ENCODE measurements at places on chromosomes 2 and 18.

DNA sequence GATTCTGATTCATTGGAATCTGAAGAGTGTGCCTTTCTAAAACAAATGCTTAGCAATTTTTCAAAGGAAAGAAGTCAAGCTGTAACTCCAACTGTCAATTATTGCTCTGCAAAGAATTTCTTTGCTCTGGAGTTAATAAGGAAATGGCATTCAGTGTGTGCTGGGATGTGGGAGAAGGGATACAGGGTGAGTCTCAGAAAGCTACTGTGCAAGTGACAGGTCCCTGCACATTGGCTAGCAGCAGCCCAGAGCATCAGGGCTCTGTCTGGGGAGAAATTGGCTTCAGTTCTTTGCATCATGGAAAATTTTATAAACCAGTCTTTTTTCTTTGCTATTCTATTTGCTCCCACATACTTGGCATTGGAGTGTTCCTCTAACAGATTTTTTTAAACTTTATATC, 1.1 kb upstream of the SYT4 start:
- DNase-seq: no peak

DNA sequence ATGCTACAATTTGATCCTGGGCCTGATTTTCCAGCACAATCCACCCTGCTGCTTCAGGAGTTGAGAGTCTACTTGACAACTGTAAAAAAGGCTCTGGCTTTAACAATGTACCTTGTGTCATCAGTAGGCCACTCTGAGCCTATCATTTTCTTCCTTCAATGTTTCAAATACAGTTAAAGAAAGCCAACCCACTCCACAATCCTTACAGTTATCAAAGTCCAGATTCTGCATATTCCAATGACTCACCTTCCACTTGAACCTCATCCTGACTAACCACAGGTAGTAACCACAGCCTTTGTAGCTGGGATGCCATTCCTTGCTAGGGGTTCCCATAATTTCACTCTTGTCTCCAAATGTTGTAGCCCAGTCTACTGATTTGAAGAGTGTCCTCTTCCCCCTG, 35.5 kb upstream of the AQP4 start:
- DNase-seq: no peak

DNA sequence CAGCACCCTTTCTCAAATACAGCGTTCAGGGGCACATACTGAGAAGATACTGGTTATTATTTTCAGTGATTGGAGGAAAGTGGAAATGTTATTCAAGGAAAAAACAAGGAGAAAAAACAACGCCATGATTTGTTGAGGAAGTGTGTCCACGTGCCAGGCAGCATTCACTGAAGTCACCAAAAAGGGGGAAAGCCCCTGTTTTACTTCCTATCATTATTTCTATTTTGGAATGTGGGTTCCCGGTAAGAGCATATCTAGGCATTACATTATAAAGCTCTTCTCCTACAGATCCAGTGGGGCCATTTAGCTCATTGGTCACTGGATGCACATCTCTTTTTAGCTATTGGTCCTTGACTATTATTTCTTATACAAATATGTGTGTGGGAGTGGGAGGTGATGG, 518.7 kb downstream of the TXNL1 start:
- no peak for DNase-seq

DNA sequence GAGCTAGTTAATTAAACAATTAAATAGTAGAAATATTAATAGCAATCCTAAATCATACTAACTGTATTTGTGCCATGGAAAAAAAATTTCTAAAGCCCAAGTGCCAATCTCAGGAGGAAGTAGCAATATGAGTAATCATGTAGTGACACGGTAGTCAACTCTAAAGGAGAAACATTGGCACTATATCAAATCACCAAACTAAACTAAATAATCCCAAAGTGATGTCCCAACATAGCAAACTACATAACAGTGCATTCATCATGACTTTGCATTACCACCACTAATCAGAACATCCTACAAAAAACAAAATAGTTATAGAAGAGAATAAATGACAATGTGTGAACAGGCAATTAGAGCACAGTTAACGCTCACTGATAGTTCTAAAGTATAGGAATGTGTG, 195.1 kb downstream of the EXOC6B start:
- no peak for DNase-seq

DNA sequence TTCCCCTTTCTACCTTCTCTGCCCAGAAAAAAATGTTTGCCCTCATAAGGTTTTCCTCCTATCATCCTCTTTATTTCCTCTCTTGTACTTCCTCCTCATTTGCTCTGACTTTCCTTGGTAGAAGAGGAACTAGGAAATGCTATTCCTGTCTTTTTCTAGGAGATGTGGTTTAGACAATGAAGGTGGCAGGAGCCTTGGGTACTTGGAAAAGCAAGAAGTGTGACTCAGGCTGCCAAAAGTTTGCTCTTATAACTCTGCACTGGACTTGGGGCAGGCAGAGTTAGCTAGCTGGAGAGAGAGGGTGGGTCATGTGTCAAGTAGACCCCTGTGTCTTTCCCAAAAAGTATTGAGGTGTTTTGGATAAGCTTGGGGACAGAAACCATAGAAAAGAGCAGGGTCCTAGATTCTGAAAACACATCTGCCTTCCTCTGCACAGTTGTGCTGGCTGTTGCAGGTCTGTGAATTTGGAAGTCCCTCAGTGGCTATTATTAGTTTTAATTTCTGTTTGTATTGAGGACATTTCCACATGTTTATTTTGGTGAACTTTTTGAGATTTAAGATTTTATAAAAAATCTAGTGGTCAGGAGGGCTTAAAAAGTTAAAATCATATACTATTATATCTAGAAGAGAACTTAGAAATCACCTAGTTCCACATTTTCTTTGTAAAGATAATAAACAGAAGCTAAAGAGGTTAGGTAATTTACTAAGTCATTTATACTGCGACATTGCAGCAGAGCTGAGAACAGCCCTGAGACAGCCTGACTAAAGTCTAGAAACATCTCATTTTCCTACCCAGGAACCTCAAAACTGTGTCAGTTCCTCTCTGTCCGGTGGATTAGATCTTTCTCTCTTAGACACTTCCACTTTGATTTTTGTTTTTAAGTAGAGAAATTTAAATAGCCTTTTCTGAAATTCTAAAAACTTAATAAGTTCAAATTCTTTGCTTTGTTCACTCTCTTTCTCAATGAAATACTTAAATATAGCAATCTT, 16.0 kb downstream of the INSIG2 start:
- DNase-seq: no peak

DNA sequence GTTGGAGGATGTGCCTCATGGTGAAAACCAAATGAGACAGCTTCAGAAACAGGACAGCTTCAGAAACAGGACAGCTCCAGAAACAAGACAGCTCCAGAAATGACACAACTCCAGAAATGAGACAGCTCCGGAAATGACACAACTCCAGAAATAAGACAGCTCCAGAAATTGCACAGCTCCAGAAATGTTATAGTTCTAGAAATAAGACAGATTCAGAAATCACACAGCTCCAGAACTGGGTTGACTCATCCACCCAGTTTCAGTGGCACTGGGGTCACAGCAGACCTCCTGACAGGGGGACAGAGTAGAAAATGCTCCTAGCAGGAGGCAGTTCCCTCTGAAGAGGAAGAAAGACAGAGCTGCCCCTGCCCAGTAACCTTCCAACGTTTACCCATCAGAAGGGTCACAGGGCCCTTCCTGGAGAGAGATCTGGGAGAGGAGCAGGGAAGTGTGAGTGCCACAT, 26.9 kb upstream of the COL6A3 start:
- DNase-seq: no peak

DNA sequence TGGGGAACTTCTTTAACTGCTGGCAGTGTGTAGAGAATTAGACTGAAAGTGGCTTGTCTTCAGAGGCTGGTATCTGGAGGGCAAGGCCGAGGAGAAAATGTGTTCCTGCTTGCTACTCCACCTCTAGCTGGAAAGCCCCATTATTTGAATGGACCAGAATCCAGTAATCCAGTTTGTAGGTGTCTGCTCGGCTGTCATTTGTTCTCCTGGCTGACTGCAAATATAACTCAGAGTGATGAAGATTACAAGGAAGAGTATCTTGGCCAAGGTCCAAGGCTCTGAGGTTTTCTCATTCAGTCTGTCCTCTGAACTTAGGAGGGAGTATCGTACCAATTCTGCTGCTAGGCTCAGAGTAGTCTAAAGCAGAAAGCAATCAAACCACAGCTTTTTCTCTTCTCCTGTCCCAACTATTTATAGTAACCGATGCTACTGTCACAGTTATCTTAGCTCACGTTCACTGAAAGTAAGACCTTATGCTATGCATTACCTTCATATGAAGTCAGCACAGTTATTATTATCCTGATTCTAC, 228.6 kb downstream of the SETBP1 start:
- no peak for DNase-seq

DNA sequence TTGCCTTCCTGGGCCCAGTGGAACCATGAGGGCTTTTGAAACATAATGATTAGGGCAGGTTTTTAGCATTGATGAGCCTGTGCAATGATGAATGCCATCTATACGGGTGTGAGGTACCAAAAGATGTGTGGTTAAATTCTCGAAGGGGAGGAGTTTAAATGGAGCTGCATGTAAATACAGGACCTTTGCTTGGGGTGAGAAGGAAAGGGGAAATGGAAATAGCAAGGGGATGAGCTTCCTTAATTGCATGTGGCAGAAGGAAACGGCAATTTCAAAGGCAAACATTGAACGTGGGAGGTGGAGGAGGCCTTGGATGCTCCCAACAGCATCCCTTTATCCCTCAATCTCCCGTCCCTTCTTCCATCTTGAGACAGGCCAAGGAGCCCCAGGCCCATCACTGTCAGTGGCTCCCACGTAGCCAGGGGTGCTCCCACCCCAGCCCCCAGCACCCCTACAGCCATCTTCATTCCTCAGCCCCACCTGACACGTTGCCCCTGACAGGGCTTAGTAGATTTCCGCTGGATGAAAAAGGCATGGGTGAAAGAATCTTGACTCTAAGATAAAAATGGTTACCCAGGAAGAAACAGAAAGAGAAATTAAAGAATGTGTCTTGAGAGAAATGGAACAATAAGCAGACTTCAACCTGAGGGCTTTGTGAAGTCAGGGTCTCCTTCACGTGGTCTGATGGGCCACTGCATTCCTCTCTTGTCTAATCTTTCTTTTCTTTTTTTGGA, 32.5 kb downstream of the INPP5D start:
- no peak for DNase-seq

DNA sequence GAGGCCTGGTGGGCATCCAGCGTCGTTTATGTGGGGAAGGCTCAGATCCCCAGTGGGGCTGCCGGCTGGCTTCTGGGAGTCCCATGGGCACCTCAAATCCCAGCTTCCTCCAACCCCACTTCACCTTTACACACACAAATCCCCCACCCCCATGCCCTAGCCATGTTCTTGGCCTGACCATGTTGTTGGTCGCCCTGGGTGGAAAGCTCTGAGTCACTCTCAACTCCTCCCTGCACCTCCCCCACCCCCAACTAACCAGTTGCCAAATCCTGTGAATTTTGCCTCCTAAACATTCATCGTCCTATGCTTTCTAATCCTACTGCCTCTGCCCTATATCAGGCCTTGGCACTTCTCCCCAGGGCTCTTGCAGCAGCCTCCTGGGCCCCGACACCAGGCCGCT, 6.4 kb downstream of the TNS1 start:
- DNase-seq: no peak

DNA sequence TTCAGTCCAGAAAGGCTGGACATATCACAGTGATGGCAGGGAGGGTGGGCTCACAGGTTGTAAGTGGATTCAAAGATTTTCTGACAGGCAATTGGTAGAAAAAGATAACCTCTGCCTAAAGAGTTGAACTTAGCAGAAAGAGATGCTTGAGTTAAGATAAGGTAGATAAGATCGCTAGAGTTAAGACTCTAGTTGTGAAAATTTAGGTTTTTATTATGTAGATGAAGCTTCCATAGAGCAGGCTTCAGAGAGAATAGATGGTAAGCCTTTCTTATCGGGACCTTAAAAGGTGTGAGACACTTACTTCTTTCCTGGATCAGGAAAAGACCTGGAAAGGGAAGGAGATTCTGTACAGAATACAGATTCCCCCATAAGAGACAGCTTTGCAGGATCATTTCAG, 134.4 kb downstream of the GULP1 start:
- no peak for DNase-seq

DNA sequence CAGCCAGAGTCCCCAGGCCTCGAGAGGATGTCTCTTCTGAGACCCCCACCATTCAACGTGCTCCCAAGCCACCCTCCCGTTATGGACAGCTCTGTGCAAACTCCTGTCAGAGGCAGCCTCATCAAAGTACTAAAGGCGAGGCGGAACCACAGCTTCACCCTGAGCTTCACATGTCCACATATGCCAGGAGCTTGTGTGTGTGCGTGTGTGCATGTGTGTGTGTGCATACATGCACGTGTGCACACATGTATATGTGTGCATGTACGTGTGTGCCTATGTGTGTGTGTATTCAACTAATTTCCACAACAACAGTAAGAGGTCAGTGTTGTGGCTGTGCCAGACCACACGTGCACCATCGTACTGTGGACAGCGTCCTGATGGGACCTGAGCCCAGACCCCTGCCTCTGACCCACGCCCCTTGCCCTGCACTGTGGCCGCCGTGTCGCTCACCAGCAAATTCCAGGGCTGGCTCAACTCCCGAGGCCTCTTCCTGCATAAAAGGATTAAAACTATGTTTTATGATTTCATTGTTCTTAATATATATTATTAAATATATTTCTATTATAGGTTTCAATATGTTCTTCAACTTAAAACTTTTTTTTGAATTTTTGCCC, 444.8 kb downstream of the EIPR1 start:
- DNase-seq: no peak

GRCh38 chr18:60552948-60553347, 180.4 kb upstream of the MC4R start:
- no peak for DNase-seq

- no peak for DNase-seq
These were observed 36.5 kb downstream of the MGAT5 start for GRCh38 chr2:134290358-134290757.

DNA sequence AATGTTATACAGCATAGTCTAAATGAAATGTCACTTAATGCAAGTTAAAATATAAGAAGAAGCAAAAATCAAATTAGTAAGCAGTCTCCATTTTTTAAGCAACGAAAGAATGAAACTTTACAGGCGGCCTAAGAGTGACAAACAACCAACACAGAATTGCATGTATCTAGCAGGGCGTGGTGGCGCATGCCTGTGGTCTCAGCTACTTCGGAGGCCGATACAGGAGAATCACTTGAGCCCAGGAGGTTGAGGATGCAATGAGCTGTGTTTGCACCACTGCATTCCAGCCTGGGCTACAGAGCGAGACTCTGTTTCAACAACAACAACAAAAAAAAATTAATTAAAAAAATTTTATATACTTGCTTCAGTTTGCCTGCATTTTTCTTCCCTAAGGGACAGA, 16.6 kb downstream of the RBMS1 start:
- DNase-seq: no peak
